ENCODE measurements at places on chromosomes 2 and 18.
A peak's percentile ranks its signal among the peaks of the same experiment; 100 is the strongest.

- no peak for DNase-seq
Observed at GRCh38 chr2:191479680-191480023, 198.3 kb upstream of the NABP1 start.

GRCh38 chr18:78975292-78975691 is 4.3 kb upstream of the SALL3 start:
- no peak for DNase-seq

- DNase-seq: no peak
Observed at GRCh38 chr2:145846982-145847381, 1327.1 kb upstream of the ZEB2 start.

GRCh38 chr18:47390410-47391024 is 139.1 kb upstream of the SKOR2 start:
- no peak for DNase-seq

DNA sequence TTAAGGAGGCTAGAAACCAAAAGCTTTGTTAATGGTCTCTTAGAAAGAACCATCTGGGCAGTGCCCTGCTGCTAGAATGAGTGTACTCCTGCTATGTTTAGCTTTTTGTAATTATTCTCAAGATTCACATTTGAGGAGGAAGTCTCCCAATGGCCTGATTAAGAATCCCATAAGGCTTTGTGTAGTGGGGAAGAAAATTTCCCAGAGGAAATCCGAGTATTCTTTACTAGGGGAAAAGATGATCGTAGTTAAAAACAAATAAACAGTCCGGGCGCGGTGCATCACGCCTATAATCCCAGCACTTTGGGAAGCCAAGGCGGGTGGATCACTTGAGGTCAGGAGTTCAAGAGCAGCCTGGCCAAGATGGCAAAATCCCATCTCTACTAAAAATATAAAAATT is 117.9 kb downstream of the PTRHD1 start:
- DNase-seq: no peak

DNA sequence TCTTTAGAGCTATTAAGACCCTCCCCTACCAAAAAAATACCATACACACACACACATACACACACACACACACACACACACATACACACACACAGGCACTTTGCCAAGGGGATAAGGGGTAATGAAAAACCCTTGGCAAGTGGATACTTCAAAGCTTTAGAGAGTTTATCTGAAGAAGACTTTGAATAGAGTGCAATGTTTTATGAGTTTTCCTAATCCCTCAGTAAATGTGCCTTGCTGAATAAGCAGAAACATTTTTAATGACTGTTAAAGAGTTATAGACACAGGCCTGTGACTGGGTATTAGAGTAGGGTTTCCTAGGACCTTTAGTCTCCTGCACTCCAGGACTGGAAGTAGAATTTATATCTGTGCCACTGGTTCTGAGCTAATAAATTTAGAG is 75.5 kb upstream of the CTAGE1 start:
- DNase-seq: no peak

- no peak for DNase-seq
Observed at GRCh38 chr2:29632018-29632417, 289.4 kb downstream of the ALK start.

GRCh38 chr2:159202568-159203071 is 83.9 kb downstream of the WDSUB1 start:
- DNase-seq: peak; percentile 71

DNA sequence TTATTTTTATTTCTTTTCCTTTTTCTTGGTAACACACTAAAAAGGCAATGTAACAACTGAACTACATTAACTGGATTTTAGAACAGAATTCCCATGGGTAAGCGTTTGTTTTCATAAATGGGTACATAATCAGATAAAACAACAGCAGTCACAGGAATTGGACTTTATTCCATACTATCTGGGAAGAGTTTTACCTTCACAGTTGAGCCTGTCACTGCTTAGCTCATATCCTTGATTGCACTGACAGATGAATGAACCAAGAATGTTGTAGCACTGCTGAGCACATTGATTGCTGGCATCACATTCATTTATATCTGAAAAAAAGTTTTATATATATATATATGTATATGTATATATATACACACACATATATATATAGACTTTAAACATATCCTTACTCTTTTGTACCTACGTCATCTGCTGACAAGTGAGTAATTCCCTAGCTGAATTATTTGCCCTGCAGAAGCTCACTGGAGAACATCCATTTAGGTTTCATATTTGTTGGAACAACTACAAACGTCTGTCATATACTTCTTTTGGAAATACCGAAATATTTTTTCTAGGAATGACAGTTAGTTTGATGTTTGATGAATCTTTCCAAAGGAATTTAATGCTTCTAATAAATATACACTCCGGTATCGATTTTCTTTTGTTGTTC is 47.0 kb downstream of the EFEMP1 start:
- no peak for DNase-seq

DNA sequence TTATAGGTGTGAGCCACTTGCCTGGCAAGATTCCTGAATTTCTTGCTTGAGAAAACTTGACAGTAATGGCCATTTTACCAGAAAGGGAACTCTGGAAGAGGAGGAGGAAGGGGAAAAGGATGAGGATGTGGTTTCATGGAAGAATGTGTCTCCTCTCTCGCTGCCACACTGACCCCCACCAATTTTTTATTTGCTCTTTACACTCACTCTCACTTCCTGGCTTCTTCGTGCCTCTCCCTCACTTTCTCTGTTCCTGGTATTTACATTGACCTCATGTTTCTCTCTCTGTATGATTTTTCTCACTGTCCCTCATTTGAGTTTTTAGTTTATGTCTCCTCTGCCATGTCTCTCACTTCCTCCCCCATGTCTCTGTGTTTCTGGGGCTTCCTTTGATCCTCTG is 134.5 kb upstream of the CAB39 start:
- DNase-seq: no peak

GRCh38 chr2:206245265-206245672 is 29.2 kb upstream of the ZDBF2 start:
- no peak for DNase-seq

- no peak for DNase-seq
Observed at GRCh38 chr2:7962161-7962560, 719.7 kb upstream of the ID2 start.

DNA sequence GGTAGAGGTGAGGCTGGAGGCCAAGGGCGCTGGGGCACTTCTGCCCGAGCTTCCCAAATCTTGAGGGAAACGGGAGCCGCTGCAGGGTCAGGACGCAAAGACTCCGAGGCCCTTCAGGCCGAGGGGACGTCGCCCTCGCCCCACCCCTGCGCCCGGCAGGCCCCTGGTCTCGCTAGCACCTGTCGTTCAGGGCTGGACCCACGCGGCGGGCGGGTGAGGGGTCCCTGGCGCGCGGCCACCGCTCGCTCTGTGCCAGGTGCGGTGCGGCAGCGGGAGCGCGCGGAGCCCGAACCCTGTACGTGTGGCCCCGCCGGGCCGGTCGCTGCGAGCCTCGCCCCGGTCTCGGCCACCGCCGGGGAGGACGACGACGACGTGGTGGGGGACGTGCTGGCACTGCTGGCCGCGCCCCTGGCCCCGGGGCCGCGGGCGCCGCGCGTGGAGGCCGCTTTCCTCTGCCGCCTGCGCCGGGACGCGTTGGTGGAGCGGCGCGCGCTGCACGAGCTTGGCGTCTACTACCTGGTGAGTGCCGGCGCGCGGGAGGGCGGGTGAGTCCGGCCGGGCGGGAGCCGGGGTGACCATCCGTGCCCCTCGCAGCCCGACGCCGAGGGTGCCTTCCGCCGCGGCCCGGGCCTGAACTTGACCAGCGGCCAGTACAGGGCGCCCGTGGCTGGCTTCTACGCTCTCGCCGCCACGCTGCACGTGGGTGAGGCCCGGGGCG is 4.9 kb downstream of the ERFE start:
- DNase-seq: no peak

DNA sequence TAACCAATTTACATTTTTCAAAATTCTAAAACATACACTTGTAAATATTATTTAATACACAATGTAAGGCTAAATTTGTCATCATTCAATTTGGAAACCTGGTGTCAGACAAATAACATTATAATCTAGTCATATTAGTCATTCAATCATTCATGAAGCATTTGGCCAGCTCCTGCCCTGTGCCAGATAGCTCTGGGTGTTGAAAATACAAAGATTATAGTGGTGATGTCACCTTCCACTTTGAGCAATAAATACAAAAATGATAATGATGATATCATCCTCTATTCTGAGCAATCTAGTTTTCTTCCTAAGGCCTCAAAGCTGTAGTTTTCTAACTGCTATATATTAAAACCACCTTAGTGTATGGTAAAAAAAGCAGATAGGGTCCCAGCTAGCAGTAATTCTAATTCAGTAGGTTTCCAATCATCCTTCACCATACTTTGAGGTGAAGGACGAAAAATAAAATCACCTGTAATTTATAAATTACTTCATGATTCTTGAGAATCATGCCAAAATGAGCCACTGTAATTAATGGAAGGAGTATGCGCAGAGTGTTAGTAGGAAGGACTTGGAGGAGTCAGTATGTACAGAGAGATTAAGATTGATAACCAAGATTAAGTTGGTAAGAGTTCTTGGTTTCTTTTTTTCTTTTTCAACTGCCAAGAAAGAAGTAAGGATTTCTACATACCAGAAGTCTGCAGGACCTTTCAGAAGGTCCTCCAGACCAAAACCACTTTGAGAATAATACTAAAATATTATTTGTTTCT is 23.2 kb downstream of the MEMO1 start:
- DNase-seq: no peak

DNA sequence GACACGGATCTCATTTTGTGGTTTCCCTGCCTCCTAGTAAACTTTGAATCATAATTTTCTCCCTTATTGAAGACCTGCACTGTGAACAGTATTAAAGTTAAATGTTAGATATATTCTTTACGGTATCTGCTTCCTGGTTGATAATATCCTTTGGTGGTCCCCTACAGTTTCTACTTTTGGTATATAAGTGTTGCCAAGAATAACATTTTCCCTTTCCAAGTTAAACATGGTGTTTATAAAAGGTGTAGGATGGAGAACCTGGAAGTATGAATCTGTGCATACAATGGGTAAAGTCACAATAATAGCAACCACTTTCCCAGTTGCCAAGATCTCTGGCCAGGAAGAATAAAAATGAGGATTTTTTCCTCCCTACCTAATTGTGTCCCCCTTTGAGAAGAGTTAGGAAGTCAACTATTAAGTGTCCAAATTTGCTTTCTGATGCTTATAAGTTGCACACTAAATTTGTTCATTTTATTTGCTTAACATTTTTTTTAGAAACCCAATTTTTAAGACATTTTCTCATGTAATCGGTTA is 201.0 kb upstream of the STK17B start:
- no peak for DNase-seq

DNA sequence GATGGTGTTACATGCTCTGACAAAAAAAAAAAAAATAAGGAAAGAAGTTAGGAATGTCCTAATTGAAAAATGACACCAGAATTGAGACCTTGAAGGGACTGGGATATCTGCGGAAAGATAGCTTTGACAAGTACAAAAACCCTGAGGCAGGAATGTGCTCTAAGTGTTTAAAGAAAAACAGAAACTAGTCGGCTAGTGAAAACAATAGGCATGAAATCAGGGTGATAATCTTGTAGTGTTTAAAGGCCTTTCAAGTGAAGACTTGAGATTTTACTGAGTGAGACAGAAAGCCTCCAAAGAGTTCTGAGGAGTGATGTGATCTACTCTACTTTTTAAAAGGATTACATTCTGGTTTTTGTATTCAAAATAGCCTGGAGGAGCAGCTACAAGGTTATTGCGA is 107.4 kb downstream of the COBLL1 start:
- no peak for DNase-seq

DNA sequence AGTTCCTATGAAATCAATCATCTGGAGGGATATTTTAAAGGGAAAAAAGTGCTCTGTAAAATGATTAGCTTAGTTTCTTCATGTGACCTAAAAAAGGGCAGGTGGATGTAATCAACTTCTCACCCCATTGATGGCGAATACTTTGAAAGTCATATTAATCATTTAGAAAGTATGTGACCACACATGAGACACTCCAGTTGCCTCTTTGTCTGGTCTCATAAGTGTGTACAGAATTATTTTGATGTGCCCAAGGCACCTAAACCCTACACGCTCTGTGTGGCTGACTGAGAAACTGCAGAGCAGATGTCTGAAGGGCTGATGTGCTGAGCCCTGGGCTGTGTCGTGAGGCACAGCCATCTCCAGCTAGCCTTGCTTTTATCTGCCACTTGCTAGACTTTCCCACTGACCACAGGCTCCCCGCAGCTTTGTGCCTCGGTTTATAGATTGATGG is 26.9 kb downstream of the SGPP2 start:
- peak; percentile 15 for DNase-seq

DNA sequence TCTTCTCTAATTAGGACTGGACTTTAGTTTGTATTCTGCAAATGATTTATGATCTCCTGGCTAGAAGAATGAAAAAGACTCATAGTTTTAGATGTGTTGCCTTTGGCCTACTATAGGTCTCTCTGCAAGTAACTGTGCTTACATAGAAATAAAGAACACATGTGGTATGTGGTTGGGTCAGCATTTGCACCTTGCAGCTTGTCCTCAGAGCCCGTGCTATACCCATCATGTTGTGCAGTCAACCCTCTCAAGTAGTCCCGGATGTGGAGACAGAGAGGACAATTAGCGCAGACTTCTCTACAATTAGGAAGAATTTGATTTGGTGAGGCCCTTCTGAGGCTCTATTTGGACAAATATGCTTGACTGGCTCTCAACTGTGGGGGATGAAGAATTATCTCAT is 203.7 kb upstream of the ITGA4 start:
- DNase-seq: no peak

GRCh38 chr2:275466-275865 is 10.7 kb downstream of the ACP1 start:
- DNase-seq: no peak

DNA sequence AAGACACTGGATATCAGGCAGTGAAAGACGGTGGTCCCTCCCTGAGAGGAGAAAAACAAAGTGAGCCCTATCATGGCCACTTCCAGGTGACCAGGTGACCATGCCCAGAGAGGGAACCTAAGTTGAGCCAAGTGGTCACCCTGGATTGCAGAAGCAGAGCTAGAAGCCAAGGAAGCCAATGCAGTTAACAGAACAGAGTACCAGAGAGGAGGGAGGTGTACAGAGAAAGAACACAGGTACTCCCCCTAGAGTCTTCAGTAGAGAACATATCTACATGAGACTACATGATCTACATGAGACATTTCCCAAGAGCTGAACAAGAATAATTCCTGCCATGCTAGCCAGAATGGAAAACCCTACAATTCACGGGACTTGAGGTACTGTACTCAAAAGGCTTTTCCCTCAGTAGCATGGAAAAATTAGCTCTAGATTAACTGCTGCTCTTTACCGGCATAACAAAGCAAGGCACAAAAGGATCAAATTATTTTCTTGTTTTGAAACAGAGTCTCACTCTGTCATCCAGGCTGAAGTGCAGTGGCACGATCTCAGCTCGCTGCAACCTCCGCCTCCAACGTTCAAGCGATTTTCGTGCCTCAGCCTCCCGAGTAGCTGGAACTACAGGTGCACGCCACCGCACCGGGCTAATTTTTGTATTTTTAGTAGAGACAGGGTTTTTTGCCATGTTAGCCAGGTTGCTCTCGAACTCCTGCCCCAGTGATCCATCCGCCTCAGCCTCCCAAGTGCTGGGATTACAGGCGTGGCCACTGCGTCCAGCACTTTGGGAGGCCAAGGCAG is 23.5 kb downstream of the ROCK2 start:
- no peak for DNase-seq

- DNase-seq: no peak
Observed at GRCh38 chr2:240626531-240627300, 1.4 kb downstream of the GPR35 start.

- no peak for DNase-seq
Observed at GRCh38 chr2:54903736-54904554, 146.3 kb downstream of the RTN4 start.
